NCI-H2029 treated with DMSO at 0.1 percent for 48 hours (cell line): ENCODE measurements at places on chromosomes 7 and 10.

DNA sequence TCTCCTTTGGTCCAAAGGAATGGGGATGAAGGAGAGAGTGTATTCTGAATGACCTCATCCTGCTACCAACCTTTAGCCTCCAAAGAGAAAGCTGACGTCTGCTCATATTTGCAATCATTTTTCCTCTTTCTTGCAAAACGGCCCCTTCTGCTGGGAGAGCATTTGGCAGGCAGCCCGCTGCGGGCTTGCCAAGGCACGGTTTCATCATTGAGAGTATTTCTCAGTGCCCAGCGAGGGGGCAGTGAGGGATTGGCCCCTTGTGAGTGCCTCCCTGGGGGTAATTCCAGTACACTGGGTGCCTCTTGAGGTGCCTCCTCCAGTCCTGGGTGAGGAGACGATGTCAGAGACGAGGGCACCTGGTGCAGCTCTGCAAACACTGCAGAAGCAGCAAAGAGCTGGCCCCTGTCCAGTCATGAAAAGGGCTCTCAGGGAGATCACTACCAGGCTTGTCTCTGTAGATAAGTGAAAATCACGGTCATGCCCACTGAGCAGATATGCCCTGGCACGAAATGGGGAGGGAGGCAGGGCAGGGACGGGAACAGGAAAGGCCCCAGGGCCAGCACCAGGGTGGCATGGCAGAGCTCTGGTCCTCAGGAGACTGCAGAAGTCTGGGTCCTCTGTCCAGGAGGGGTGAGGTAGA is 48.7 kb upstream of the SHH start:
- DNase-seq, result peak; percentile 91

- no peak for DNase-seq
These were observed 626.5 kb downstream of the SDK1 start for GRCh38 chr7:3927446-3928110.

- DNase-seq, result no peak
These were observed 121.4 kb downstream of the POU6F2 start for GRCh38 chr7:39099146-39099545.

DNA sequence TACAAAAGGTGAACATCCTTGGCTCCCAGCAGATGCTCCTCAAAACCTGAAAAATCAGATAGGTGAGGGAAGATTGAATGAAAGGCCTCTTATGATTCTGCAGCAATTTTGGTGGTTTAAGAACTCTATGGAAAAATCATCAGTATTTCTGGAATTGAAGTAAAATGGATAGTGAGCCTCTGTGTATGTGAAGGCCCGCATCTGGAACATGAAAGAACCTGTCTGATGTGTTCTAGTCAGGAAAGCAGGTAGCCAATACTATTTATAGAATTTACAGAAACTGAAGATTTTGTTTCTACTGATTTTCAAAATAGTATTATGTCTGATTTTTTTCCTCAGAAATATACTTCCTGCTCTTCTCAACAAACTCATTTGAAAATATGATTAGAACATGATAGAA is 37.3 kb downstream of the EGFR start:
- no peak for DNase-seq

- DNase-seq, result no peak
These were observed 173.9 kb upstream of the CDK1 start for GRCh38 chr10:60604342-60604741.

DNA sequence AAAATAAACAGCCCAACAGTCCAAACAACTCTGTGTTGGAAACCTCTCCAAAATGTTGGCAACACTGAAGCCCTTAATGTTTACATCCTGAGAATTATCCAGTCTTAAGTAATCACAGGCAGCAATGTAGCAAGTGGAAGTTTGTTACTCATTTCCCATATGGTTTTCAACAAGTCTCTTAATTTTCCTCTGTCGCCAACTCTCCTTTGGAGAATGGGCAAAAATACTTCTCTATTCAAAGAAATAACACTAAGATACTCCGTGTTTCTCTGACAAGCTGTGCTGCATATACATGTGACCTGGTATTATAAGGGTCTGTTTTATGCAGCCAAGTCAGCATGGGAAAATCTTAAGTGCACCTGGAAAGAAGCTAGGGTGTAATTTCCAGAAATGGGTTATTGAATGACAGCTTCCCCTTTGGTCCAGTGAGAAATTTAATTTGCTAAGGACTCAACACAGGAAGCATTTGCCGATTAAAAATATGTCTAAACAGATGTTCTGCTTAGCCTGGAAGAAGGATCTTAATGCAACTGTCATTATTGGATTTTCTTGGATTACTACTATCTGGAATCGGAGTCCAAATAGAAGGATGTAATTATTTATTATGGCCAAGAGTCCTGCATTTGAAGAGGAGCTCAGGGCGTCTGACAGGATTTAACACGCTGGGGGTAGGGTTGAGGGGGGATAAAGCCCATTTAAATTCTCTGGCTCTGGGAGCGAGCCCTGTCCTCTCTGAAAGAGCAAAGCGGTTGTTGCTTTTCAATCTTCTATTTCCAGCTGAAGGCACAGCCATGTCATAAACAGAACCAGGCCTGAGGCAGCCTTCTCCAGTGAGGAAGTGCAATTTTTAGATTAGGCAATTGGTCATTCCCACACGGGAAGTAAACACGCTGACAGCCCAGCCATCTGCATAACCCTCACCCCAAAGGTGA is 73.1 kb downstream of the TLL2 start:
- DNase-seq, result no peak

- DNase-seq, result no peak
These were observed 49.5 kb downstream of the DIP2C start for GRCh38 chr10:639751-640672.

DNA sequence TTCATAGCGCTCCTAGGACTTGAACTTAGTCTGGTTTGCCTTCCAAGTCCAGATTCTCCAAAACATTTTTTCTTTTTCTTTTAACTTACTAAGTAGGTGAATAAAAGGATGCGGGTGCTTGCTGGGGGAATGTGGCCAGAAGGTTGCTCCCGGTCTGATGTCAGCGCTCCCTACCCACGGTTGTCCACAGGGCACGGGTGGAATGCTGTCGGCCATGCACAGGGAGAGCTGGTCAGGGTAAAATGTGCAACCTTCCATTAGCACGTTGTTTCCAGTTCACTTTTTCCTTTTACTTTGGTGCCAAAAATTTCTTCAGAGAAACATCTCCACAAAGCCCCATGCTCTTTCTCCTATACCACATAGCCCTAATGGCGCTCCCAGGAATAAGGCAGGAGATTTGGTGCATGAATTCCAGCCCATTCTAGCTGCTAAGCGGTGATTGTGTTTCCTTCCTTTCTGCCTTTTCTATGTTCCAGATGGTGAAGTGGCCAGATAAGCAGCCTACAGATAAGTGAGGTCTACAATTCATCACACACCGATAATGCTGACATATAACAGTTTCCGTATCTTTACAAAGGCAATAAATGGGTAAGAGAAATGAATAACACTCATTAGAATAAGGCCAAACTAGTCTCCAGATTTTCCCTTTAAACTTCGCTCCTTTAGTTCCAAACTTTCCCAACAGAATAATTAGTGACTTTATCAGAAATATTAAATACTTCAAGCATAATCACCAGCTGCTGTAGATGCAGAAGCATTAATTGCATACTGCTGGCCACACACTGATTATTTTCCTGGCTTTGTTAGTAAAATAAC is 138.3 kb upstream of the FGFR2 start:
- DNase-seq, result no peak

GRCh38 chr10:118812393-118812740 is 57.6 kb upstream of the CACUL1 start:
- DNase-seq, result no peak

DNA sequence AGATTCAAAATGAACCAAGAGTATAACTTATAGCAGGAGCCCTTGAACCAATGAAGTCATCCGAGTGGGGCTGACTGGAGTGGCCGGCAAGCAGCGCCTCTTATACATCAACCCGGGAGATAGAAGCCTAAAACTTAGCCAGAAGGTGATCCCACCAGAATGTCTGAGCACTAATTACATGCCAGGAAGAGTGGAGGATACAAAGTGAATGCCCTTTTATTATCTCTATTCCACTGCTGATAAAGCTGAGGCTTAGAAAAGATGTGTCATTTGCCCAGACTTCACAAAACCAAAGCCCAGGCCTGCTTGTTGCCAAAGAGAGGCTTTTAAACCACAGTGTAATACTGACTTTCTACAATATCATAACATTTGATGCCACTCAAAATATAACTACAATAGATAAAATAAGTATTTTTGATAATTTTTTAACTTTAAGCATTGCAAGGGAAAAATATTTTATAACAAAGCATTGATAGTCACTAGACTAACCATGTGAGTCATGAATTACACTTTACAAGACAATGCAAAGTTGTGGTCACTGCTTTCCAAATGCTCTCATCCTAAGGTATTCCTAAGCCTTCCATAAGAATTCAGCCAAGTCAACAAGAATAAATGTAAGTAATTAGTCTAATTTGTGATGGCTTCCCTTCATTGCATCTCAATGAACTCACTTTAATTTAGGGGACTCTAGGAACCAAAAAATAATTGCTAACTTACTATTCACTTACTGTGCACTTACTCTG is 58.6 kb upstream of the ARID5B start:
- DNase-seq, result no peak

DNA sequence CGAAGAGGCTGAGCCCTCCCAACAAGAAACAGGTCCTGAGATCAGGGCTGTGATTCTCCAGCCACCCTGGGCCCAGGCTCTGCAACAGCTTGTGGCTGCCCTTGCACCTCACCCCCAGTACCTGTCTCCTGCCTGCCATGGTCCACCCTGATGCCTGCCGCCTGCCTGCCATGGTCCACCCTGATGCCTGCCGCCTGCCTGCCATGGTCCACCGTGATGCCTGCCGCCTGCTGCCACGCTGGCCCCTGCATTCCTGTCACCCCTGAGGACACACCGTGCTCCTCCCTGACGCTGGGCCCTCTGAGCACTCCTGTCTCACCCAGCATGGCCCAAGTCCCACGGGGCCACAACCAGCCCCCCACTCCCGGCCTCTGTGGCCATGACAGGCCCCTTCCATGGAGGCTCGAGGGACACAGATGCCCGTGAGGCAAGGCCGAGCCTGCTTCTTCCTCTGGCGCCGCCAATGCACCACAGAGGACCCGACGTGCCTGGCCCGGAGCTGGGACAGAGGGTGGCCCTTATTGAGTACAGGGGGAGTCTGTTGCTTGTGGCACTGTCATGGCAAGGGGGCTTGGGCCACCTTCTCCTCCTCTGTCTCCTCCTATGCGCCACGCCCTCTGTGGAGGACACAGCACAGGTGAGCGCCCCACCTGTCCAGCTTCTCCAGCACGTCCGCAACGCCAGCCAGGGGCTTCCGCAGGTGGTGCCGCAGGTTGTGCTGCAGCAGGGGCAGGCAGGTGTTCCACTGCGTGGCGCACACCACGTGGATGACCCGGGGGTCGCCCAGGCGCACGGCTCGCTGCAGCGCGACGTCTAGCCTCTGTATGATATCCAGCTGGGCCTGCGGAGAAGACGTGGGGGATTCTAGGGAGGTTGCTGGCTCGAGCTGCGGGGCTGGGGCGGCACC is 18.1 kb downstream of the CFAP46 start:
- DNase-seq, result no peak

DNA sequence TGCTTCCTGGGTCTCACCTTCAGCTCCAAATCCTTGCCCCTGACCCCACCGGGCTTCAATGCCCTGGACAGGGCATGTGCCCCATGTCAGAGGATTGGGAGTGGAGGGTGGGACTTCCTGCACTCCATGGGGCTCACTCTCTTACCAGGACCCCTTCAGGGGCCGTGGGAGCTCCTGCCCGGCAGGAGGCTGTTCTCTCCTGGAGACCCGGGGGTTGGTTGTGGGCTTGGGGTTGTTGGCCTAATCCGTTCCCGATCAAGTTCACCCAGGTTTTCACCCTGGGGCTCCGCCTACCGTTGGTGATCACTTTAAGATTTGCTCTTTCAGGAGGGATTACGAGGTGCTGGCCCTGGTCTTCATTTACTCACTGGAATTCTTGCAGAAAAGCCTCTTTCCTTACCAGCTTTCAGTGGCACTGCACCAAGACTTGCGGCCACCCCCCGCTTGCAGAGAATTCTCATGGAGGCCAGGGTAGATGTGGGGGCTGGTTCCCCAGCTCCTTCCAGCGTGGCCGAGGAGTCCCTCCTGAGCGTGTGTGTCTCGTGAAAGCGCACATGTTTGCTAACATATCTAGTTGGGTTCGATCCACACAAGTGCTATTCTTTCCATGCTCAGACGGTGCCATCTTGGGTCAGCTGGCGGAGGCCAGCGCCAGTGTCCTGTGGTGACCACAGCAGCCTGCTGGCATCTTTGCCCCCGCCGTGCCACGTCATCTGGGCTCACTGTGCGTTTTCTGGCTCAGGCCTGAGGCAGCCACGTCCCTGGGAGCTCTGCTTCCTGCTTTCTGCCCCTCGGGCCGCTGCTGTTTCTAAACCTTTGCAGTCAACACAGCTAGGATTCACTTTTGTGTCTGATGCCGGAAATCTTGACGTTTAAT is 15.6 kb downstream of the PWWP2B start:
- no peak for DNase-seq

- peak; percentile 65 for DNase-seq
These were observed 86.5 kb downstream of the RALA start for GRCh38 chr7:39709768-39710311.

DNA sequence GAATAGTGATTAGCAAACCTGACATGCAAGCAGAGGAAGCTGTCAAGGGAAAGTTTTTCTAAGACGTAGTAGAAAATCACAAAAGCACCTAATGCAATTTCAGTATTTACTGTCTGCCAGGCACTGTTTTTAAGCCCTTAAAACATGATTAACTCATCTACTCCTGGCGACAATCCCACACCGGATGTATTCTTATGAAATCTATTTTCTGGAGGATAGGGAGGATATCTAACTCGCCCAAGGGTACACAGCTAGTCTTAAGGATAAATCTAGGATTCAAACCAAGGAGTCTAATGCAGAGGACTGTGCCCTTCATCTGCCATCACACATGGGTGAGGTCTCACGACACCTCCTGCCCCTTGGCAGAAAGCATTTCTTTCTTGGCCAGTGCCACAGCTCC is 47.8 kb upstream of the FIGNL1 start:
- no peak for DNase-seq

GRCh38 chr7:98420966-98421612 is 20.2 kb upstream of the BAIAP2L1 start:
- peak; percentile 79 for DNase-seq

DNA sequence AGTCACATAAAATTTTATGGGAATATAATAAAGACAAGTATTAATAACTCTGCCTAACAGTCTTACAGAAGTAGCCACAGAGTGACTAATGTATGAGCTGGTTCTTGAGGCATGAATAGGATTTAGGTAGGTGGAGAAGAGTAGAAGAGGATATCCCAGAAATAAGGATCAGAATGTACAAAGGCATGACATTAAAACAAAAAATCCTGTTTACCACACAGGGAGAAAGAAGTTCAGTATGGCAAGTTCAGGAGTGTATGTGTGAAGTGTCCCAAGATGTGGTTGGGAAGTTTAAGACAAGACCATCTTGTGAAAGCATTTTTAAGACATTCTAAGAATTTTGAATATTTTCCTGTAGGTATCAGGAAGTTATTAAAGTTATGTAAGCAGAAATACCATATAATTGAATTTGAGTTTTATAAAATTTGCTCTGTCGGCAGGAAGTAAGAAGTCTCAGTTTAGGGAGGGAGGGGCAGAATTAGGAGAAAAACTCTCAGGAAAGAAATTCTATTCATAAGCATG is 64.7 kb upstream of the CAV2 start:
- DNase-seq, result no peak
